ENCODE measurements at places on chromosomes 7 and 10.

- DNase-seq: peak; percentile 71
These were observed 6.7 kb downstream of the LAMB1 start for GRCh38 chr7:107996072-107996882.

DNA sequence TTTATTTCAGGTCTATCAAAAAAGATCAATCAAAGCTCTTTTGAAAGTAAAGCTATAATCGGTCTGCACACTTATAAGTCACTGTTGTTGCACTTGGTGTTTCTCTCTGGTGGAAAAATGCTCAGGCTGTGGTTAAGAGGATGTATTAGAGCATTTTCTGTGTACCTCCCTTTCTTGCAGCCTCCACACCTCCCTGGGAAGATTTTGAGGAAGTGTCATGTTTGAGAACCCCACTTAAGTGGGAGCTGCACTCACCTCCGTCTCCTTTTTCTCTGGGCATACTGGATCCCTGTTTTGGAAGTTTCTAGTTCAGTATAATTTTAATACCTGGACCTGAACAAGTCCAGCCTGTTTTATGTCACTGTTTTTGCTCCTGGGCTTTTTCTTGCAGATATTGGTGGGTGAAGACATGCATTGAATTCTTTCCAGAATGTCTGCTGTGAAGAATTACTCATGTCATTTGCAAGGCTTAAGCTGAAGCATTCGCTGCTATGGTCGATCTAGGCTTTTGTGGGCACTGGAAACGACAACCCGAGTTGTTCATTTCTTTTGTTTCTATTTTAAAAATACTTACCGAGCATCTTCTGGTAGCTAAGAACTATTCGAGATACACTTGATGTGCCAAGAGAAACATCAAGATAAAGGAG, 36.6 kb downstream of the TCF7L2 start:
- DNase-seq: peak; percentile 62

- peak; percentile 36 for DNase-seq
These were observed 119.2 kb downstream of the ANK3 start for GRCh38 chr10:60270426-60270825.

DNA sequence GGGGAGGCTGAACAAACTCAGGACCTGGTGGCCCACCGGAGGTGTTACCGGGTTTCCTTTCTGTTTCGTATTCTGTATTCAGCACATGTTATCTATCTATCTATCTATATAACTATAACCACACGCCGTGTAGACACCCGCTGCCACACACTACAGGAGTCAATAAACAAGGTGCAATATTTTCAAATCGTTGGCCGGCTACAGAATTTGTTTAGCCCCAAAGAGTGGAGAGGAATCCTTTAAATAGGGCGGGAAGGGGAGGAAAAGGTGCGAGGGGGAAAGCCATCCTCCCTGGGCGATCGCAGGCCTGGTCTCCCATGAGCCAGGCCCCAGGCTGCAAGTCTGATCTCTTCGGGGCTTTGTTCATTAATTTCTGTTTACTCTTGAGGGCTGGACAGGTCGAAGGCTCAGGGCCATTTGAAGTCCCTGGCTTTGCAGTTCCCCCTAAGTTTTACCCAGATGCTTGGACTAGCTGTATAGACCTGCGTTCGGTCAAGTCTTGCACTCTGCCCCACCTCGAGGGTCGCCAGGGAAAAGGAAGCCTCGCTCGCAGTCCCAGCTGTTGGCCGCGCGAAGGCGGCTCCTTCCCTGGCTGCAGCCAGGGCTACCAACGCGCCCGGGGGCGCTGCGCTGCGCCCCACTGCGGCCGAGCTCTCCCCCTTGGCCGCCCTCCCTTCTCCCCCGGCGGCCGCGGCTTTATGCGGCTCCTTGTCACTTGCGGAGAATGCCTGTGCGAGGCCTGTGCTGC, 3.8 kb downstream of the NKX2-3 start:
- no peak for DNase-seq

DNA sequence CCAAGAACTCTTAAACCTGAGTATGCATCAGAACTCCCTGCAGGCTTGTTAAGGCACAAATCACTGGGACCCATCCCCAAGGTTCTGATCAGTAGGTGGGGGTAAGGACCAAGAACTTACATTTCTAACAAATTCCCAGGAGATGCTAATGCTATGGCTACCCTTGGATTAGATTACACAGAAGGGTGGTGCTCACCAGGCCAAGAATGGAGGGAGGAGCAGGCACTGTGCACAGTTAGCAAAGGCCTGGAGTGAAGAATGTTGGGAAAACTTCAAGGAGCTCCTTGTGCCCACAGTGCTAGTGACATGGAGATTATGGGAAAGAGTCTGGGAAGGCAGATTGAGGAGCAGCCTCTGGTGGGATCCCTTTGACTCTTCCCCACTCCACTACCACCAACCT, 1.9 kb downstream of the PRSS2 start:
- DNase-seq: no peak

GRCh38 chr7:66758950-66759628, 18.6 kb downstream of the RABGEF1 start:
- no peak for DNase-seq

All from fibroblast of skin of abdomen (primary cell).